NCI-H510A (cell line): ENCODE measurements at places on chromosomes 3 and 15.

- DNase-seq = no peak
These were observed 150.9 kb downstream of the RPLP1 start for GRCh38 chr15:69603369-69604071.

- no peak for DNase-seq
These were observed 122.3 kb downstream of the FAM174B start for GRCh38 chr15:92533298-92533697.

- no peak for DNase-seq
These were observed 332.6 kb upstream of the KCNMB2 start for GRCh38 chr3:178203650-178204049.

GRCh38 chr3:130783629-130784028, 37.0 kb upstream of the PIK3R4 start:
- DNase-seq = no peak

GRCh38 chr15:91478717-91479191, 374.8 kb upstream of the SLCO3A1 start:
- no peak for DNase-seq

DNA sequence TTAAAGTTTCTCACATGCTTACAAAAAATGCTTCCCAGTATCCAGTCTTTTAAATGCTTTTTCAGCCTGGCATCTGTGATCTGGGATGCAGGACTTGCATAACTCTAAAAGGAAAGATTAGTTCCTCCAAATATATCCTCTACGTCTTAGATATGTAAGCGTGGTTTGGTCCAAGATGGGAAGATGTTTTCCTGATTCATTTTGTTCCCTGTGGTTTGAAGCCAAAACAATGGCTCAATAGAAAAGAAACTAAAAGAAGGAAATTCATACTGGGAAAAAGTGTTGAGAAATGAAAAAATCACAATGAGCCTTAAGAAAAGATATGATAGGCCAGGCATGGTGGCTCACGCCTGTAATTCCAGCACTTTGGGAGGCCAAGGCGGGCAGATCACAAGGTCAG, 1002.8 kb downstream of the NAALADL2 start:
- DNase-seq = no peak

GRCh38 chr3:105448338-105448982, 81.8 kb downstream of the ALCAM start:
- no peak for DNase-seq

- DNase-seq = no peak
These were observed 249.1 kb upstream of the MCTP2 start for GRCh38 chr15:93982226-93982727.

- no peak for DNase-seq
These were observed 48.2 kb upstream of the TEX264 start for GRCh38 chr3:51622868-51623267.

DNA sequence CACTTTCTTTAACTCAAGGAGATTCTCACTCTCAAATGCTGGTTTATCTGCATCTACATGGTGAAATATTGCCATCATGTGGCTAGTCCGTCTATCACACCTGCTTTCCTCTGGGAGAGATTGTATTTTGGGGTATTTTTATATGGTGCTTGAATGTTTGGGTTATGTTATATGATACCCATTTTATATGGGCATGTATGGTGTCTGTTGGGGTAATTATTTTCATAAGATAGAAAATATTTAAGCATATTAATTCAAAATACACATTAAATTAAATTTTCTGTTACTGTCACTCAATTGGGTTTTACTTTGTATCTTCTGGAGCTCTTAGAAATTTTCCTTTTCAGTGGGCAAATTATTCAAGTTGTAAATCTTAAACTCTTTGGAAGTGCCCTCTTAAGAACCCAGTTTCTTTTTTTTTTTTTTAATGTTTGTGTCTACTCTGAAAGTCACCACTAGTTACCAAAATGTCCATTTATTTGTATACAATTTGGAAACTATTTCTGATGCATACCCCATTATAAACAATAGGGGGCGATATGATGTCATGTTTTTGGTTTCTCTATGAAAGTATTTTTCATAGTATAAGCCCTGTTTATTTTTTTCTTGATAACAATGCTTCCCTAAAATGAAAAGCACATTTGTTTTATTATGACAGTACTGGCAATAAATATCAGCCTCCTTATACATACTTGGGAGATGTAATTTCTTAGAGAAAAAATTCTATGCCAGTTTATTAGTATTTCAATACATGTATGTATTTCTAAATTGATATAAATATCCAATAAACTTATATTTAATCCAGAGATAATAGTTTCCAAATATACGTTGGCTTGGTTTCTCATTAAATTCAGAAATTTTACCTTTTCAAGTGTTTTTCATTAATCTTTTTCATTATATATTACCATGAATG, 36.1 kb upstream of the PLSCR5 start:
- DNase-seq = no peak

- no peak for DNase-seq
These were observed 58.5 kb downstream of the DUT start for GRCh38 chr15:48389691-48390143.

GRCh38 chr15:84750583-84751092, 2.2 kb downstream of the ZNF592 start:
- DNase-seq = no peak

DNA sequence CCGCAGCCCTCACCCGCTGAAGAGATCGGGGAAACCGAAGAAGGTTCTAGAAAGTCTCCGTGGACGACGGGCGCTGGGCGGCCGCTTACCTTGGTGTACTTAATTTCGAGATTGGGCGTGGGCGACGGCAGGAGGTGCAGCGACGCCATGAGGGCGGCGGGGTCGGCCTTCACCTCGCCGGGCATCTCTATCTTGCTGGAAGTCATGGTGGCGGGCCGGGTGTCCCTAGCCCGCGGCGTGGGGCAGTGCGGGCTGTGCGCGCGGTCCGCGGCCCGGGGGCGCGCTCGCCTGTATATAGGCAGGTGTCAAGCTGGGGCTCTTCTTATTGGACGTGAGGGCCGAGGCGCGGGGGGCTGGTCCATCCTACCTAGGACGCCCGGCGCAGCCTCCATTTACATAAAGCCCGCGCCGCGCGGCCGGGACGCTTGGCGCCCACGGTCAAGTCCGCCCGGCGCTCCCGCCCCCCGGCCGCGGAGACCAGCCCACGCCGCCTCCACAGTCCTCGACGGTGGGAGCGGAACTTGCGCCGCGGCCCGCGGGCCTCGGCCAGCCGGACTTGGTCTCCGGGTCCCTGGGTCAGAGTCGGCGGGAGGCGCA, at the start of gene ALDH1A2:
TSS of gene ALDH1A2 (minus strand) at position 267 of the 597 bp plus-strand sequence. CDS start at position 206, 61 bp downstream.
- no peak for DNase-seq

DNA sequence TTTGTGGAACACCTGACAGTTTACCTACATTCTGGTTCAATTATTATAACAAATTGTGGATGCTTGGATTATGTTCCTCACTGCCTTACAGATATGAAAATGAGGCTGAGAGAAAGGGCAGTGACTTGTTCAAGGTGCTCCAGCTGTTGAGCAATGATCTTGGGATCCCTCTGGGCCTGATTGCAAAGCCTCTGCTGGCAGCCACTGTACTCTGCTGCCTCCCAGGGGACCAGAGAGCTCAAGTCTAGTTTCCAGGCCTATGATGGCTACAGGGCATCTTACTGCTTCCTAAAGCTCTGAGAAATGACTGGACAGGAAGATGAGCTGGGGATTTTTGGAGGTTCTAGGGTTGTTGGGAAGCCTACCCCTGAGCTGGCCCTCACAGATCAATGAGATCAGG, 2.3 kb upstream of the SHC4 start:
- no peak for DNase-seq

GRCh38 chr3:195441051-195441450, 1.8 kb downstream of the ACAP2 start:
- no peak for DNase-seq

DNA sequence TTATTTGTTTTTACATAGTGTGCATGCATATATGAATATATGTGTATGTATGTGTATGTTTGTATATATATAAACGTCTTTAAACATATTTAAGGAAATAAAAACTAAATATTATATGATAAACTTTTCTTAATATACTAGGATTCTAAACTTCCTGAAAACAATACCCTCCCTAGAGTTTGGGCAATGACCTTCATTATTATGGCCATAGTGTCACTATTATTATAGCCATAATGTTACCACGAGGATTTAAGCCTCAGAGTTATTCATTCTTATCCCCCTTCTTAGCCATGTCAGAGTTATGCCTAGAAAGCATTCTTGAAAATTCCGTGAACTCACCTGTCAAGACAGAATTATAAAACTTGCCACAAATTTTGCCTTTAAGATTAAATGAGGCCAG, 335.5 kb downstream of the ERC2 start:
- DNase-seq = no peak

- DNase-seq = no peak
These were observed 44.8 kb downstream of the CMTM8 start for GRCh38 chr3:32283304-32283703.

DNA sequence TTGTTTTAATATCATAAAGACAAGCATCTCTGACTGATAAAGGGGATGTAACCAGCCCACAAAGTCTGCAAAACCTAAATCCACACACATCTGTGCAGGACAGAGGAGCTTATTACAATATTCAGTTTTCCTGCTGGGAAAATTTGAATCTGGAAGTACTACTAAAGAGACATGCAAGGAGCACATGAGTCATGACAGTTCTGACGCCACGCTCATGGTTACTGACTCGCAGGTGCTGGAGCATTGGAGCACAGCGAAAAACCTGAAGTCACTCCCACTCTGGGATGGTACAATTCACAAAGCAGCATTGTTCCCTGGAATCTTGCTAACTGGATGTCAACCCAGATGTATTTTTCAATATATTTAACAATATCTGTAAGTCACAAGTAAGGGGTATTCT, 7.6 kb upstream of the ISL2 start:
- DNase-seq = no peak
